ENCODE measurements at places on chromosomes 4 and X.
A peak's percentile ranks its signal among the peaks of the same experiment; 100 is the strongest.

- DNase-seq = no peak
Measured at GRCh38 chr4:100823066-100823992, 305.5 kb upstream of the EMCN start.

DNA sequence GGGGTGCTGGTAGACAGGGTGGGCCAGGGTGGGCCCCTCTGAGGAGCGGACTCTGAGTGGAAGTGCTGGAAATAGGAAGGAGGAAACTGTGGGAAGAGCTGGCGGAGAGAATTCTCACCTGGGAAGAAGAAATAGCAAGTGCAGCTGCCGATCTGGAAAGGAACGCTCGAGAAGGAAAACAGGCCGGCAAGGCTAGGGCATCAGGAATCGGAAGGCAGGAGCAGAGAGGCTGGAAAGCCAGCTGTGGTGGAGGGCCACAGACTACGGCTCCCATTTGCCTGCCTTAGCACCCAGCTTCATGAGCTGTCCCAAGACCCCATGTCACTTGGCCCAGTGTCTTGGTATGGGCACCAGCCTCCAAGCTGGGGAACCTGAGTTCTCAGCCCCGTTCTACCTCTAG lies 37.3 kb downstream of the DCTD start:
- no peak for DNase-seq

DNA sequence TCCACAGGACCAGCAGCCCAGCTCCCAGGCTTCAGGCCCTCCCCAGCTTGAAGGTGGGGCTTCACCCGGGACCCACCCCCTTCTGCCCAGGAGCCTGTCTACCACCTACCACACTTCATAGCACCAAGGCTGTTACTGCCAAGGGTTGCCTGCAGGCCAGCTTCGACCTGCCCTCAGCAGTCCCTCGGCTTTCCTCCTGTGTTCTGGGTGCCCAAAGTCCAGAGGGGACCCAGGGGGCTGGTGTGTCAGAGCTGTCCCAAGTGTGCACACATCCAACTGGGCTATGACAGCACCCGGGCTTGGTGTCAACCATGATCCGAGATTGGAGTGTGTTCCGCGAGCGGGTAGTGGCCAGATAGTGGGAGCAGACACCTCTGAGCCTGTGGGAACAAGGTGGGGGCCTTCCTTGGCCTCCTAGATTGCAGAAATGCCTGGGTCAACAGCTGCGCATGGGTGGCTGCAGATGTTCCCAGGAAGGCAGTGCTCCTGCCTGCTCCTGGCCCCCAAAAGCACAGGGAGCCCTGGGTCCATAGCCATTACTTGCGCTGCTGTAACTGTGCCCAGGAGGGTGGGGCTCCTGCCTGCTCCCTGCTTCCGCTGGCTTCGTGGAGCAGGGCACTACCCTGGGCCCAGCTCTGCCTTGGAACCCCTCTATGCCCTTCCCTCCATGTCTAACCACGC lies 16.8 kb downstream of the SULT1B1 start:
- no peak for DNase-seq

DNA sequence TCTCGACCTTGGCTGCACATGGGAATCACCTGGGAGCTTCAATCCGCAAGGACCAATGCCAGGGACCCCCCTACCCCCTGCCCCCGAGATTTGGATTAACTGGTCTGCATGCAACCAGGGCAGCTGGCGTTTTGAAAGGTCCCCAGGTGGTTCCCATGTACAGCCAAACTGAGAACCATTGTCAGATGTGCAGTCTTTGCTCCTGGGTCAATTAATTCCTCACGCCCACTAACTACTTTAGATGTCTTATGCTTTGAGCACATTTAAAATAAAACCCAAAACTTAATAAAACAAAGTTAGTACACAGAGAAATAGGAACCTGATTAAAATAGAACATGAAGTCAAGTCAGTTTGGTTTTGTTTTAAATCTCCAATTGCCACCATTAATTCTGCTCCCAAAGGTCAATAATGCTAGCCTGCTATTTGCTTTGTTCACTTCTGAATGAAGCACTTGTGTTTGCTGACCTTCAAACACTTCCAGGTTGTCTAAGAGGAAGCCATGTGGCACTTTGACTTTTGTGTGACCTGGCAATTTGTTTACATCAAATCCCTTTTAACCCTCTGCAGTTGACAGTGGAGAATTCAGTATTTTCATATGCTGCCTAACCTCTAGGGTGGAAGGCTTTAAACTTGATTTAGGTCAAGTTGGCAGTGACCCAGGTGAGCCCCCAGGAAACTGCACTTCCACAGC lies 27.2 kb upstream of the TMSB4X start:
- DNase-seq = no peak

DNA sequence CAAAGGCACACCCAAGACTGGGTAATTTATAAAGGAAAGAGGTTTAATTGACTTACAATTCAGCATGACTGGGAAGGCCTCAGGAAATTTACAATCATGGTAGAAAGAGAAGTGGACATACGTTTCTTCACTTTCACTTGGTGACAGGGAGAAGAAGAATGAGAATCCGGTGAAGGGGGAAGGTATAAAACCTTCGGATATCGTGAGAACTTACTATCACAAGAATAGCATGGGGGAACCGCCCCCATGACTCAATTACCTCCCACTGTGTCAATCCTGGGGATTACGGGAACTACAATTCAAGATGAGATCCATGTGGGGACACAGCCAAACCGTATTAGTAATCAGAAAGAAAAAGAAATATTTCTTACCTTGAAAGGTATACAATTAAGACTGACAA lies 782.9 kb upstream of the HS3ST1 start:
- no peak for DNase-seq

DNA sequence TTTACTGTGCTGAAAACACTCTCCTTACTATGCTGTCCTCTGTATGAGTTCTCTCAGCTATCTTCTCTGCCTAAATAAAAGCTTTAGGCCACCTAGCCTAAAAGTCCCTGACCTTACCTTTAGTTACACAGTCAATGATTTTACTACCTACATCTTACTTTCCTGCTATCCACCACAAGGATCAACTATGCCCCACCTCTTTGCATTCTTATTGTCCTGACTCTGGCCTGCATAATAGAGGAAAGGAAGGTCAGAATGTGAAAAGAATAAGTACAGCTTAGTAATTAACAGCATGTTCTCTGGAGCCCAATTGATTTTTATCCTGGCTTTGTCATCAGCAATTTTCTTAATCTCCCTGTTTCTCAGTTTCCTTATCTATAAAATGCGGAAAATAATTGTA lies 1257.8 kb downstream of the RPA4 start:
- no peak for DNase-seq

- no peak for DNase-seq
Measured at GRCh38 chr4:38601244-38601915, 62.6 kb upstream of the KLF3 start.

DNA sequence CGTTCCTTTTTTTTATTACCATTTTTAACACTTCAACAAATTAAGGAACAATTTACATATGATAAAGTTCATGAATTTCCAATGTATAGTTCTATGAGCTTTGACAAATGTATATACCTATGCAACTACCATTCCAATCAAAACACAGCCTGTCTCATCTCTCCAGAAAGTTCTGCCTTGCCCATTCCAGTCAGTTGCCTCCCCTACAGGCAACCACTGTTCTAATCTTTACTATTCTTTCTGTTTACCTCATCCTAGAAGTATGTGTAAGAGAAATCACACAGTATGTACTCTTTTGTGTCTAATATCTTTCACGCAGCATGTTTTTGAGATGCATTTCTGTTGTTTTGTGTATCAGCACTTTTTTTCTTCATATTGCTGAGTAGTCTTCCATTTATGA lies 224.9 kb downstream of the KIT start:
- DNase-seq = no peak

GRCh38 chr4:6889101-6889735 lies 20.4 kb upstream of the TBC1D14 start:
- no peak for DNase-seq

GRCh38 chr4:73683456-73683855 lies 56.9 kb upstream of the CXCL8 start:
- no peak for DNase-seq

DNA sequence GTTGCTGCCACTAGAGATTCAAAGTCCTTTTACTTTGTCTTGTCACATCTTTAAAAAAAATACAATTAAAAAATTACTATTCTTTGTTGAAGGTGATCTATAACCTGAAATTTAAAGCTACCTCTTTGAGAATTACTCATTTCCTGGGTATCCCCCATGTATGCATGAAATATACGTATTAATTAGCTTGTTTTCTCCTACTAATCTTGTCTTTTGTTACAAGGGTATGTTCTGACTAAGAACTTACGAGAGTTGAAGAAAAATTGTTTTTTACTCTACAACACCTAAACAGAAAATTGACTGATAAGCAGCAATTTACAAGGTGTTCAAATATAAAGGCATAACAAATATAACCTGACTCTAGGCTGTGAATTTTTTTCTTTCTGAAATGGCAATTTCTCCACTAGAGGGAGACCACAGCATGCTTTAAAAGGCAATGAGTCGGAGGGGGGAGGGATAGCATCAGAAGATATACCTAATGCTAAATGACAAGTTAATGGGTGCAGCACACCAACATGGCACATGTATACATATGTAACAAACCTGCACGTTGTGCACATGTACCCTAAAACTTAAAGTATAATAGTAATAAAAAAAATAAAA lies 249.6 kb downstream of the OPHN1 start:
- no peak for DNase-seq

- DNase-seq = no peak
Measured at GRCh38 chr4:78625073-78625472, 73.5 kb downstream of the ANXA3 start.

- no peak for DNase-seq
Measured at GRCh38 chr4:26827798-26828197, 32.8 kb upstream of the STIM2 start.

- no peak for DNase-seq
Measured at GRCh38 chr4:172858731-172859230, 309.8 kb upstream of the GALNT7 start.

DNA sequence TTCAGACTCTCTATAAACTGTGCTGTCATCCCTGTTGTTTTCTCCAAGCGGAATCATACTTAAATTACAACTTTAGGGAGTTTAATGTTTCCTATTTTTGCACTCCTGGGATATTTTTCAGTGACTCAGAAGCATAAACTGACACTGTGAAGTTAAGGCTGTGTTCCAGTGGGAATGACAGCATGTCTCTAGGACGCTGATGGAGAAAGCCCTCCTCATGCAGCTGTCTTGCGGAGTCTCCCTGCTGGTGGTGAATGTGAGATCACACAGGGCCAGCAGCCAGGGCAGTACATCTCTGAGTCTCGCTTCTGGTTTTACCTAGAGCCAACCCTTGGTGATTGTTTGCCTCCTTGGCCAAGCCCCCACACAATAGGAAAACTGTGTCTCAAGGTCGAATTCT lies 53.3 kb downstream of the NFKB1 start:
- DNase-seq = no peak

GRCh38 chr4:165666836-165667235 lies 206.2 kb upstream of the TLL1 start:
- no peak for DNase-seq

GRCh38 chr4:82818664-82819662 lies 20.4 kb upstream of the SCD5 start:
- DNase-seq = no peak

DNA sequence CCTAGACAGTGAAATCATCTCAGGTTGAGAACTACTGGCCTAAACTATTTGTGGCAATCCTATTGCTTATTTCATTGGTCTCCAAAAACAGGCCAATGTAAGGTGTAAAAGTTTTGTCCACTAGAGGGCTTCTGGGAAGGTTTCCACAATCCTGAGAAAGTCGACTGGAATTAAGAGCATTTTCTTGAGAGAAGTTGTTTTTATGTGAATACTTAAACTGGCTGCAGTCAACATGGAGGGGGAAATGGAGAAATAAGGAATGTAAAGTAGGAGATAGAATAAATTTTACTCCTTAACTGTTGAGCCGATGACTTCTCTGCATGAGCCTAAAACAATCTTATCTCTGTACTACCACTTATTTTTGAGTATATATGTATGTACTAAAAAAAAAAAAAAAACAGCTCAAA lies 11.0 kb upstream of the EIF4E start:
- no peak for DNase-seq

- no peak for DNase-seq
Measured at GRCh38 chr4:155545456-155545855, 121.2 kb upstream of the GUCY1A1 start.

GRCh38 chr4:127643791-127644190 lies 11.0 kb downstream of the INTU start:
- no peak for DNase-seq

GRCh38 chr4:23333946-23334878 lies 555.6 kb downstream of the PPARGC1A start:
- DNase-seq = no peak

GRCh38 chr4:14667624-14668151 lies 334.6 kb upstream of the CPEB2 start:
- DNase-seq = no peak

DNA sequence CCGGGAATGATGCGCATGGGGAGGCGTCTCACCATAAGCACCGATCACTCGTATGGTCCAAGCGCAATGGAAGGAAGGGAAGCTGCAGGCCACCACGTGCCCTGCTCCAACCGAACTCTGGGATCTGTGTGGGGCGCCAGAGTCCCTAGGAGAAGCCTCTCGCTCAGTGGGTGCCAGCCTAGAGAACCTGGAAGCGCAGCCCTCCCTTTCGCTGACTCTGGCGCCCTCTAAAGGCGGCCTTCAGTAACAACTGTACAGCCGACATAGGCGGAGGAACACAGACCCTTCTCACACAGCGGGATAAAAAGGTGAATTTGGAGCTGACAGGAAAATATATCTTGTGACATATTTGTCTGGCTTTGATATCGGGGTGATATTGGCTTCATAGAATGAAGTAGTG lies 76.0 kb downstream of the INTS6L start:
- peak; percentile 12 for DNase-seq

- no peak for DNase-seq
Measured at GRCh38 chr4:186074189-186074588, 5.2 kb downstream of the TLR3 start.

GRCh38 chrX:46823481-46823880 lies 13.4 kb upstream of the RP2 start:
- DNase-seq = no peak

GRCh38 chr4:183391204-183391603 lies 53.2 kb upstream of the CDKN2AIP start:
- no peak for DNase-seq

- DNase-seq = no peak
Measured at GRCh38 chr4:26493461-26493860, 3.2 kb upstream of the CCKAR start.

GRCh38 chr4:184825141-184825895 lies 450 bp downstream of the ACSL1 start:
- DNase-seq = peak; percentile 37

- no peak for DNase-seq
Measured at GRCh38 chrX:1528186-1528883, 8.7 kb downstream of the P2RY8 start.

GRCh38 chr4:51851937-51852290 lies 9.0 kb downstream of the DCUN1D4 start:
- DNase-seq = no peak

Measured in activated T-helper 1 cell treated with Interleukin-2 at 50 U/mL for 16 hours (primary cell).